Left colon (tissue), 2 donors: ENCODE measurements at places on chromosomes 11 and 22. TPM values are rescaled to one million over a fixed set of nuclear protein-coding genes. Genes with fewer than 3 reads are reported as not detected.

FAM180B gene
- not detected for total RNA-seq

FGF3 gene
- total RNA-seq: not detected

PGA5 gene
- 0.22 TPM for total RNA-seq

SMIM38 gene
- 0.70 TPM for total RNA-seq

ACCS gene
- total RNA-seq: 28.6 TPM

AQP11 gene
- 4.0 TPM for total RNA-seq

TRIM29 gene
- 8.6 TPM for total RNA-seq

P2RY2 gene
- 14.5 TPM for total RNA-seq

OR8D1 gene
- total RNA-seq: not detected

HBG2 gene
- total RNA-seq: not detected

ALDH3B2 gene
- total RNA-seq: not detected

ROBO4 gene
- total RNA-seq: 4.3 TPM

GAL3ST1 gene
- total RNA-seq: 17.4 TPM

OR51B5 gene
- not detected for total RNA-seq

PGR gene
- 0.87 TPM for total RNA-seq

RASSF10 gene
- total RNA-seq: 1.0 TPM

PKDREJ gene
- total RNA-seq: 0.42 TPM

OR51G2 gene
- total RNA-seq: not detected

DNA sequence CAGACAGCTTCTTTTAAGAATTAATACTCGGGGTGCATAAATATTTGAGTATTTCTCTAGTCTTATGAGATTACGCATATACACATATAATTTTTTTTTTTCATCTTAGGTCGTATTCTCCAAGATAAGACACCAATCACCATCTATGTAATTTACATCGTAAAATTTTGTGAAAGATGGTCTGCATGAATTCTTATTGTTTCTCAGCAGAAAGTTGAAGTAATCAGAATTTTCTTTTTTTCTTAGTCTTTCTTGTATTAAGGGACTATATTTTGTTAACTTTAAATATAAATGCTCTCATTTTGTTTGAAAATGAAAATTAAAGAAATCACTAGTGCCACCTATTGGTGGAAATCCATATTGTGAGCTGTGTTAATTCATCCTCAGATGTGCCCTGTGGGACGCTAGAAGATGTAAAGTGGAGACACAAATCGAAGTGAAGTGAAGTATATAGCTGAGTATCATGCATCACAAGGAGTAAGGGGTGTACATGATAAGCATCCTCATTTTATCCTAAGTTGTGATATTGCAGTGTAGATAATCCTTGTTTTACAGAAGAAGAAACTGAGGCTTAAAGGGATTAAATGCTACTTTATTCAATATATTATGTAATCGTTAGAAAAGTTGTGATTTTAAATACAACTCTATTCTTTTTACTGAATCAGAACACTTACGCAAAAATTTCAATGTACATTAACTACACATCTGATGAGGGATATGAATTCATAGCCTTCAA lies 2084.3 kb downstream of the LRRC4C start:
- no peak for DNase-seq

- DNase-seq: no peak
These were observed 2.7 kb downstream of the UPB1 start for GRCh38 chr22:24497841-24498258.

- DNase-seq: no peak
These were observed 10.2 kb downstream of the GLB1L2 start for GRCh38 chr11:134341805-134342571.

DNA sequence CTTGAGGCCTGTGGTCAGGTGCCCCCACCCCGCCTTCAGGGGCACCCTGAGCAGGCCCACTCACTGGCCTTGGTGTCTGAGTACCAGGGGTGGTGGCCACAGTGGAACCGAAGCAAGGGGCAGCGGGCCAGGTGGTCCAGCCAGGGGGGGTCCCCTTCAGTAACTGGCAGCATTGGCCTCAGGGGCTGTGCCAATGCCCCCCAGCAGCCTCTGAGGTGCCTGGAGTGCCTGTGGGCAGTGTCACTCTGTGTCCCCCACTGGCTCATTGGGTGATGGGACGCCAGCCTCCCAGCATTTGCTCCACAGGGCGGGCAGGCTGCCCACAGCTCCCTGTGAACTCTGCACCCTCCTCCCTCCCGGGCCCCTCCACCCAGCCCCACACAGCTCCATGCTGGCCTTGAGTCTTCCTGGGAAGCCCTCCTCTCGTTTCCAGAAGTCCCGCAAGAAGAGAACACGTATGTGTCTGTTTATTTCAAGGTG lies 29.5 kb upstream of the CARS1 start:
- DNase-seq: no peak

DNA sequence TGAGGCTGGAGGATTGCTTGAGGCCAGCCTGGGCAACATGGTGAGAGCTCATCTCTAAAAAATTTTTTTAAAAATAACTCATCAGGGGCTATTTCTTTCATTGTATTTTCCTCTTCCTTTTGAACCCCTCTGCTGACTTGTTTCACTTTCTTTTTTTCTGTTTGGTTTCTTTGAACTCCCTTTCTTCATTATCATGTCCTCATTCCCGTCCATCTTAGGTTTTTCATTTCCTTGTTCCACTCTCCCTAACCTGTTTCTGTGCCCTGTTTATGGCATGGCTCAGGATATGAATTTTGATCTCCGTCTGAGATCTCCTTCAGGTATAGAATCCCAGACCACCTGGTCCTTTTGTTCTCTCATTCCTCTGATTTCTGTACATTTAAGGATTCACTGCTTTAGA lies 12.5 kb downstream of the MARK2 start:
- DNase-seq: no peak

DNA sequence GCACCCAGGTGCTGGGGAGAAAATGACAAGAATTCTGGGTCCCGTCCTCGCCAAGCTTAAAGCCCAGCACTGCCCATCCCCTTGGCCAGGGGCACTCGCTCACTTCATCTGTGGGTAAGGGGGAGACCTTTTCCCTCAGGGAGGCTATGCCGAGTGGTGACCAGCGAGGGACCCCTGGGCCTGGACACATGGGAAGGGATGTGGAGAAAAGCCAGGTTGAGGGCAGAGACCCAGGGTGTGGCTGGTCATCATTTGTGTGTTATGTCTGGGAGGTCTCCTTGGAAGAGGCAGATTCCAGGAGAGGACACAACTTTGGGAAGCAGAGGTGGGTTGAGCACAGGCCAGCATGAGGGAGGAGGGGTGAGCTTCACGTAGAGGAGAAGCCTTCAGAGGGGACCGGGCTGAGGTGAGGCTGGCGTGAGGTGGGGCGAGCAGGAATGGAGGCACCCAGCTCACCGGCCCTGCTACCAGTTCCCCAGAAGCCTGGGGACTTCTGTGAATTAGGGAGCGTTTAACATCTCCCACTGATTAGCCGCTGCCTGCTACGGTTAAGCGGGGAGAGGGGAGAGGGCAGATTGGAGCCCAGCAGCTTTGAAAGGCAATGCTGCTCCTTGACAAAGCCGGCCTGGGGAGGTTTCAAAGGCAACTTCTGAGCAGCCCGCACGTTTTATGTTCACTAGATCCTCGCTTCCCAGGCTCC lies 25.8 kb upstream of the NECTIN1 start:
- no peak for DNase-seq

DNA sequence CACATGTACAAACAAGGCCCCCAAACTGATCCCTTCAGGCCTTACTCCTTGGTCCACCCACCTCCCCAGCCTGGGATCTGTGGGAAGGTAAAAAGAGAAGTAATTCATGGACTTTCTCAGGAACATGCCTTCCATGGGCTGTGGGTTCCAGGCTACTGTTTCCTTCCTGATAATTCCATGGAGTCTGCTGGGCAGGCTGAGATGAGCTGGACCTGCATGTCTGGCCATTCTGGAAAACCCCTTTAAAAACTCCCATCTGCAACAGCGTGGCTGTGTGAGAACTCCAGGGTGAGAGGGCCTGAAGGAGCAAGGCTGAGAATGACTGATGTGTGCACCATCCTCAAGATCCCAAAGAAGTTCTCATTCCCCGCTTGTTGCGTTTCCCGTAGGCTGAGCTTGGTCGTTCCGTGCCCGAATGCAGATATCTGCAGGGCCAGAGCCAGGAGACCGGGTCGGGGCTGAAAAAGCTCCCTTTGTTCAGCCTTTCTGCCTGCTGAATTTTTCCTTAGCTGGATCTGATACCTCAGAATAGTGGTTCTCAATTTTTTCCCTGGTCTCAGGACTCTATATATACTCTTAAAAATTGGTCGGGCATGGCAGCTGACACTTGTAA lies 72.9 kb downstream of the NAT10 start:
- no peak for DNase-seq

DNA sequence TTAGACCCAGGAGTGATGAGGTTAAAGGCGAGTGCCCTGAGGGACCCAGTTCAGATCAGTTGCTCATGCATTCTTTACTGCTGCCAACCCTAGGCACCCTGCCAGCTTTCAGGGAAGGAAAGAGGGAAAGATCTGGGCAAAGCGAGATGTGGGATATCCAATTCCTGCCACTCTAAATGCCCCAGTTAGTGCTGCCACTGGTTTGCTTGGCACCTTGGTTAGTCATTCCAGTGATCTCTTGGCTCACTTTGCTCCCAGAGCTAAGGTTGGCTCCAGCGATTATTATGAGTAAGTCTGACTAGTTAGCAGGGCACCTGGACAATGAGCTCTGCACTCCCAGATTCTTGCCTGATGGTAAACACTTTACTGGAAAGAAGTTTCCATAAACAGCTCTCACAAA lies 85.0 kb downstream of the INSC start:
- DNase-seq: no peak

DNA sequence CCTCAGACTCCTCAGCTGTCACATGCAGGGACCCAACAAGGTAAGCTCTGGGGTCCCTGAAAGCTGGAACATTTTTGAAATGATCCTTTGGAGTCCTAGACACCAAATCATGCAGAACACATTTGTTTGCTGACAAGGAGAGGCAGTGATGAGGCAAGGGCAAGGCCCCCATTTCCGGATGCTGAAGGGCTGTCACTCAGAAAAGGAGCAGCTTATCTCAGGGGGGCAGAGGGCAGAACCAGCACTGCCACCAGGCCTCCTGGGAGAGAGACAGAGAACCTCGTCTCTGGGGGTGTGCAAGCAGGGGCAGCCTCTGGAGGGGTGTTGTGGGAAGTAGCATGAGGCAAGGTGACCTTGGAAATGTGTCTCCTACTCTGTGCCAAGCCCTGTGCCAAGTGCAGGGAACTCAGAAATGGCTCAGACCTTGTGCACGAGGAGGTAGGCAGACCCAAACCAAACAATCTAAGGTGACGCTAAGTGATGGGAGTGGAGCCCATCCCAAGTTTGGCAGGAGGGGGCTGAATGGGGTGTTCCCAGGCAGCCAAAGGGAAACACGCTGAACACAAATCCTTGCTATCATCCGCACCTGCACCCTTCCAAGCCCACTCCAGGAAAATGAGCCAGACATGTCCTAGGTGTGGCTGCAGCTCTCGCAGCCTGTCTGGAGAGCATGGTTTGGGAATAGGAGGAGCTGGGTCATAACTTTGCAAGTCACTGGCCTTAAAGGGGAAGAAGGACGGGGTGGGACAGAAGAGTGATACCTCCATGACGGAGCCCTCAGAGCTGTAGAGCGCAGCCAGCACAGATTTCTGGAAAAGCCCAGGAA lies 94.2 kb downstream of the PDE2A start:
- DNase-seq: peak; percentile 10

- no peak for DNase-seq
These were observed 3.4 kb upstream of the CDC42EP2 start for GRCh38 chr11:65311170-65311678.

- DNase-seq: no peak
These were observed 702.8 kb downstream of the TBC1D22A start for GRCh38 chr22:47465222-47465621.

GRCh38 chr11:46493791-46494190 lies 100.0 kb downstream of the AMBRA1 start:
- no peak for DNase-seq

DNA sequence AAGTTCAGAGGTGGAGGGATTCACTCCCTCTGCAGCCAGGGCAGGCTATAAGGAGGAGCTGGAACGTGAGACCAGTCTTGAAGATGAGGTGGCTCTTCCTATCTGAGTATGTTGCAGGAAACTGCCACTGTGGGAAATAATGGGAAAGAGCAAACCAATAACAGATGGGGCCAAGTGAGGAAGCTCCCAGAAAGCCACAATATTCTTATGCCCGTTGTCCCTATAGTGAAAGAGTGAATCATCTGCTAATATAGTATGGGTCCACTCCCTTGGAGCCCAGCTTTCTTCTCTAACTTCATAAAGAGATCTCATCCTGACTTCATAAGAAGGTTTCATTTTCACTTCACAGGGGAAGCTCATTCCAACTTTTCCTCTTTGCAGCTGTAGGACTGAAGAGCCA lies 206.4 kb downstream of the BLID start:
- DNase-seq: no peak

DNA sequence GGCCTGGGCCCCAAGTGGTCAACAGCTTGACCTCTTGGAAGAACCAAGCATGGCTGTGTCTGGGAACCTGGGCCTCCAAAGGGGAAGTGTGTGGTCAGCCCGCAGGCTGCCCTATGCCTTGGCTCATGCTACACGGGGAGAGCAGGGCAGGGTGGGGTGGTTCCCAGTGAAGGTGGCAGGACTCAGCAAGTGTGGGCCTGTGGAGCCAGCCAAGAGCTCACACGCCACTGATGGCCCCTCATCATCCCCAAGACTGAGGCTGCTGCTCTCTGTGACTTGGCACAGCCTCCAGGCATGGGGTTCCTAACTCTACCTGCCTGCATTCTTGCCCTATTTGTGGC lies 15.9 kb upstream of the DGCR8 start:
- no peak for DNase-seq

- DNase-seq: no peak
These were observed 30.5 kb downstream of the RRM1 start for GRCh38 chr11:4125141-4125540.

DNA sequence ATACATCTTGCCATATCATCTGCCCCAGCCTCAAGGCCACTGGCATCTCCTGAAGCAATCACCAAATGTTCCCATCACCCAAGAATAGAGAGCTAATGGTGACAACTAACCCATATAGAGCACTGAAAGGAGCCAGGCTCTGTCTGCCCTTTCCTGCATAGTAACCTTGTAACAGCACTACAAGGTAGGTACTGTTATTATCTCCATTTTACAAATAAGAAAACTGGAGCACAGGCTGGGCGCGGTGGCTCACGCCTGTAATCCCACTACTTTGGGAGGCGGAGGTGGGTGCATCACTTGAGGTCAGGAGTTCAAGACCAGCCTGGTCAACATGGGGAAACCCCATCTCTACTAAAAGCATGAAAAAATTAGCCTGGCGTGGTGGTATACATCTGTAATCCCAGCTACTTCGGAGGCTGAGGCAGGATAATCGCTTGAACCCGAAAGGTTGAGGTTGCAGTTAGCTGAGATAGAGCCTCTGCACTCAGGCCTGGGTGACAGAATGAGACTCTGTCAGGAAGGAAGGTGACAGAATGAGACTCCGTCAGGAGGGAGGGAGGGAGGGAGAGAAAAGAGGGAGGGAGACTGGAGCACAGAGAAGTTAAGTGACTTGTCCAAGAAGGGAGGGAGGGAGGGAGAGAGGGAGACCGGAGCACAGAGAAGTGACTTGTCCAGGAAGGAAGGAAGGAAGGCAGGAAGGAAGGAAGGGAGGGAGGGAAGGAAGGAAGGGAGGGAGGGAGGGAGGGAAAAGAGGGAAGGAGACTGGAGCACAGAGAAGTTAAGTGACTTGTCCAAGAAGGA lies 2.2 kb downstream of the SLC35F2 start:
- no peak for DNase-seq

- DNase-seq: no peak
These were observed 497.2 kb downstream of the BUD13 start for GRCh38 chr11:116275635-116276034.

- DNase-seq: no peak
These were observed 38.1 kb upstream of the ADA2 start for GRCh38 chr22:17257121-17258001.

- no peak for DNase-seq
These were observed 26.2 kb downstream of the OR2AG2 start for GRCh38 chr11:6745465-6746015.

GRCh38 chr11:16095756-16096155 lies 260.6 kb downstream of the SOX6 start:
- DNase-seq: no peak

- DNase-seq: peak; percentile 53
These were observed 3.4 kb downstream of the OR9Q2 start for GRCh38 chr11:58192229-58192628.
